A549 treated with RU486 at 1 μM for 4 hours (cell line): ENCODE measurements at places on chromosomes 1 and 21. TPM values are rescaled to one million over a fixed set of nuclear protein-coding genes. Genes with fewer than 3 reads are reported as not detected.

The ADGRL2 gene
- total RNA-seq, result 8.1 to 15.7 TPM (median 13.7 TPM) in 5 replicates

The TMPRSS15 gene
- total RNA-seq, result not detected in 5 replicates

The LENEP gene
- not detected in 5 replicates for total RNA-seq

The ATPAF1 gene
- total RNA-seq, result 31.9 to 34.0 TPM (median 33.4 TPM) in 5 replicates

The ANGPTL1 gene
- total RNA-seq, result not detected in 5 replicates

The CD84 gene
- total RNA-seq, result not detected in 5 replicates

The TNFRSF1B gene
- total RNA-seq, result 0.45 to 0.69 TPM (median 0.60 TPM) in 5 replicates

The HSD3B2 gene
- not detected in 5 replicates for total RNA-seq

The CYP4A22 gene
- not detected in 5 replicates for total RNA-seq

The ZBTB8A gene
- 2.2 to 4.5 TPM (median 3.5 TPM) in 5 replicates for total RNA-seq

The RNU1-3 gene
- 5.0 TPM in 1 of 5 replicates, not detected in the others for total RNA-seq

The AHDC1 gene
- total RNA-seq, result 11.2 to 20.0 TPM (median 19.3 TPM) in 5 replicates

The EPS8L3 gene
- 0.91 to 2.0 TPM (median 1.4 TPM) in 5 replicates for total RNA-seq

The LCE2A gene
- total RNA-seq, result not detected in 5 replicates

The S100A16 gene
- 415 to 520 TPM (median 478 TPM) in 5 replicates for total RNA-seq

The ZNF593OS gene
- 0.36 TPM in 1 of 5 replicates, not detected in the others for total RNA-seq

The TTC34 gene
- 0.02 to 0.05 TPM (median 0.03 TPM) in 5 replicates for total RNA-seq

The RHEX gene
- not detected in 5 replicates for total RNA-seq

The ANGPTL7 gene
- total RNA-seq, result not detected in 5 replicates

The PROX1 gene
- total RNA-seq, result 0.05 to 0.16 TPM (median 0.13 TPM) in 5 replicates

The TNFSF4 gene
- 0.03 TPM in 2 of 5 replicates, not detected in the others for total RNA-seq

The TRNP1 gene
- 146 to 217 TPM (median 205 TPM) in 5 replicates for total RNA-seq

The C1orf21 gene
- 7.4 to 11.2 TPM (median 9.1 TPM) in 5 replicates for total RNA-seq

The SYTL1 gene
- total RNA-seq, result 0.10 to 0.81 TPM (median 0.53 TPM) in 5 replicates

The CCDC30 gene
- total RNA-seq, result 0.43 to 1.4 TPM (median 0.61 TPM) in 5 replicates

The ASCL5 gene
- 0.15 to 0.20 TPM in 2 of 5 replicates, not detected in the others for total RNA-seq

The JAM2 gene
- not detected in 5 replicates for total RNA-seq

The PPP2R5A gene
- 14.1 to 25.6 TPM (median 24.6 TPM) in 5 replicates for total RNA-seq

The CD5L gene
- total RNA-seq, result not detected in 5 replicates

The SLC6A9 gene
- total RNA-seq, result 12.8 to 17.3 TPM (median 14.6 TPM) in 5 replicates

The IFNLR1 gene
- total RNA-seq, result 0.78 to 1.5 TPM (median 1.0 TPM) in 5 replicates

The CXADR gene
- total RNA-seq, result 5.1 to 12.0 TPM (median 9.5 TPM) in 5 replicates

The CFH gene
- total RNA-seq, result 3.7 to 6.5 TPM (median 4.2 TPM) in 5 replicates

The RCSD1 gene
- 0.06 to 0.16 TPM (median 0.11 TPM) in 4 of 5 replicates, not detected in the other for total RNA-seq

The SYT6 gene
- 0.29 to 0.72 TPM (median 0.49 TPM) in 5 replicates for total RNA-seq

The AGRN gene
- total RNA-seq, result 74.8 to 132 TPM (median 111 TPM) in 5 replicates

The SHISA4 gene
- 11.4 to 20.1 TPM (median 17.0 TPM) in 5 replicates for total RNA-seq

The PLCH2 gene
- total RNA-seq, result 0.14 to 0.48 TPM (median 0.28 TPM) in 5 replicates

The ZNF670 gene
- total RNA-seq, result 2.6 to 5.1 TPM (median 3.5 TPM) in 5 replicates

The CNKSR1 gene
- total RNA-seq, result 0.13 to 0.35 TPM (median 0.30 TPM) in 5 replicates

The SHE gene
- 0.03 to 0.12 TPM (median 0.05 TPM) in 3 of 5 replicates, not detected in the others for total RNA-seq

The CHI3L2 gene
- 0.15 to 0.64 TPM (median 0.41 TPM) in 4 of 5 replicates, not detected in the other for total RNA-seq

The GUCA2A gene
- total RNA-seq, result not detected in 5 replicates

The LAD1 gene
- total RNA-seq, result 0.59 to 0.92 TPM (median 0.69 TPM) in 5 replicates

The SLC37A1 gene
- total RNA-seq, result 3.6 to 4.4 TPM (median 3.8 TPM) in 5 replicates

The GCSAML gene
- total RNA-seq, result not detected in 5 replicates

The SLAMF9 gene
- 0.27 to 0.61 TPM (median 0.45 TPM) in 4 of 5 replicates, not detected in the other for total RNA-seq

The PRELP gene
- not detected in 5 replicates for total RNA-seq
